ENCODE measurements at places on chromosomes 1 and 21. TPM values are rescaled to one million over a fixed set of nuclear protein-coding genes. Genes with fewer than 3 reads are reported as not detected.

The FCRLB gene
- 1.3 TPM for total RNA-seq

The SHE gene
- not detected for total RNA-seq

GRCh38 chr21:43881283-43881682 lies 16.3 kb downstream of the AGPAT3 start:
- no peak for DNase-seq

DNA sequence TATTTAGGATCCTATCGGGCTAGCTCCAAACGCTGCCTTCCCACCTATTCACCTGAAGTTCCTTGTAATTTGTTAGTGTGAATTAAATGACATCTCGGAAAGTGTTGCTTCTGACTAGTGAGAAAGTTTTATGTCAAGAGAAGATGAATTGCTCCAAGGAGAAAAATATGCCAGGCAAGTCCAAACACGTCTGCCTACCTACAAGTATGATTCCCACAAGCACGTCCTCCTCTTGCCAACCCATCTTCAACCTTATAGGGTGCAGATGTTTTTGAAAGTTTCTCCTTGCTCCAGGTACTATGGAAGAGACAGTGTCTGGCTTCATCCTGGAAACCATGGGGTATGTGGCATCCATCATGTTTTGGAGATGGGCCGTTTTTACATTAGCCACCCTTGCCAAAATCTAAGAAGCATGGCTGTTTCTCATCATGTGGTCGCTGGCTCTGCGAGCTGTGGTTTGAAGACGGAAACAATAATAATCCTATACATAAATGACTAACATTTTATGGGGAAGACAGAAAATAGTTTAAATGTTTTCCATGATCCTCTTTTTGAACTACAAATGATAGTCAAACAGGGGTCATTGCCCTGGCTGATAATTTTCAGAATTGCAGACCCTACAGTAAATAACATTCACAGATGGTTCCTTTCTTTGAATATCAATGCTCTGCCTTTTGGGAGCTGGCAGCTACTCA lies 505.8 kb downstream of the SMYD3 start:
- peak; percentile 86 for DNase-seq

GRCh38 chr1:177077734-177078499 lies 86.6 kb downstream of the ASTN1 start:
- no peak for DNase-seq

Measured in MCF 10A (cell line).